ENCODE measurements at places on chromosomes 4 and X. TPM values are rescaled to one million over a fixed set of nuclear protein-coding genes. Genes with fewer than 3 reads are reported as not detected.
A peak's percentile ranks its signal among the peaks of the same experiment; 100 is the strongest.

The PCDH19 gene
- total RNA-seq: not detected

The FMR1NB gene
- not detected for total RNA-seq

The DGAT2L6 gene
- total RNA-seq: not detected

The PNCK gene
- total RNA-seq: not detected

The GC gene
- not detected for total RNA-seq

The KLF8 gene
- total RNA-seq: 1.4 TPM

The GLOD5 gene
- not detected for total RNA-seq

The TMPRSS11A gene
- not detected for total RNA-seq

DNA sequence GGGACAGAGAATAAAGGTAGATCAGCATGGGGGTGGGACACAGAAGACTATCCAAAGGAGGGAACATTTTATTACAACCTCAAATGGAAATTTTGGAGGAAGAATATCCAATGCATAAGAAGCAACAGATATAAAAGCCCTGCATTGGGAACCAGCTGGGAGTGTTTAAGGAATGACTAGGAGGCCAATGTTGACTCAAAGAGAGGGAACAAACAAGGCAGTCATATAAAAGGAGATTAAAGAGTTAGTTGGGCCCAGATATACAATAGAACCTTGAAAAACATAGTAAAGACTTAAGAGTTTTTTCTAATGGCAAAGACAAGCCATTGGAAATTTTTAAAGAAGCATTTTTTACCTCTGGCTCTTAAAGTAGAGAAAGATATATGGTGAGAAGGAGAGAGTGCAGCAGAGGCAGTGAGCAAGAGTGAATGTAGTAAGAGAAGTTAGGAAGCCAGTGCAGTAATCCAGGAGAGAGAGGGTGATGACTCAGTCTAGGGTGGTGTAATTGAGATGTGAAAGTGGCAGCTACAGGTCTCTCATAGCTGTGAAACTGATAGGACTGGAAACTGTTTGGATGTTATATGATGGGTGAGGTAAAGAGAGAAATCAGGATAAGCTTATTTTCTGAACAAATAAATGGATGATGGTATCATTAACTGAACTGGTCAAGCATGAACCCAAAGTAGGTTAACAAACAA lies 182.2 kb upstream of the ATOH1 start:
- no peak overlapping the region for H3K4me3 ChIP-seq
- H3K4me1 ChIP-seq: no peaks in the 10 kb centered on the region
- H3K36me3 ChIP-seq: no peaks in the 10 kb centered on the region

- H3K27me3 ChIP-seq: no peaks in the 10 kb centered on the region
- no peaks in the 10 kb centered on the region for H3K36me3 ChIP-seq
- no peak for DNase-seq
Measured at GRCh38 chrX:93985344-93986307, 311.6 kb downstream of the FAM133A start.

- H3K27me3 ChIP-seq: no peaks in the 10 kb centered on the region
- H3K4me1 ChIP-seq: no peaks in the 10 kb centered on the region
- no peak overlapping the region for H3K27ac ChIP-seq
- H3K36me3 ChIP-seq: no peaks in the 10 kb centered on the region
Measured at GRCh38 chr4:69859140-69859685, 732 bp downstream of the SULT1E1 start.

DNA sequence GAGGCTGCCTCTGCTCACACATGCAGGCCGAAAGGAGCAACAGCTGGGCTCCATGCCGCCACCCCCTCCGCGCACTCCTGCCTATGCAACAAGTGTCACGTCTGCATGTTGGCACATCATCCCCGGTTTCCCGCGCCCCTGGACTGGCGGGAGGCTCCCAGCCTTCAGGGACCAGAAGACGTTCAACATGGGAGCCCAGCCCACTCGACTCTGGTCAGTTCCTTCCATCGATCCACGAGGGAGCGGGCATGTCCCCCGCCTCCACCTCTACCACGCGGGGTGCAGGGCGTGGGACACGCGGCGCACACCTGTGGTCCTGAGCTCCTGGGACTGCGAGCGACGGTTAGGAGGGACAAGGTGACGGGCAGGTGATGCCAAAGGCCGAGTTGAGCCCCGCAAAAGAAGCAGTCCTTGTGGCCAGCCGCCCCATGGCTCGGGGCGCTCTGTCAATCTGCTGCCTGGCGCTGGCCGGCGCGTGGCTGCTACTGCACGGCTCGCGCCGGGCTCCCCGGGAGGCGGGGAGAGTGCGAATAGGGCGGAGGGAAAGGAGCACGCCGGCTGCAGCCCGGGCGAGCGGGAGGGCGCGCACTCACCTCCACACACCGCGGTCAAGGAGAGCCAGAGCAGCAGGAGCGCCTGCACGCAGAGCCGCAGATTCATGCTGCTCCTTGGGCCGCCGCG lies 645 bp downstream of the APLN start:
- no peaks in the 10 kb centered on the region for H3K36me3 ChIP-seq
- peaks cover 30% of the 10 kb centered on the region for H3K27me3 ChIP-seq
- peak; percentile 64 for DNase-seq
- H3K27ac ChIP-seq: no peak overlapping the region
- peaks cover 6% of the 10 kb centered on the region for H3K4me1 ChIP-seq

- no peaks in the 10 kb centered on the region for H3K36me3 ChIP-seq
- no peaks in the 10 kb centered on the region for H3K4me1 ChIP-seq
Measured at GRCh38 chrX:108464604-108465003, 25.0 kb downstream of the COL4A5 start.

GRCh38 chr4:145195167-145195952 lies 15.0 kb upstream of the OTUD4 start:
- H3K4me1 ChIP-seq: no peaks in the 10 kb centered on the region
- no peak overlapping the region for H3K27ac ChIP-seq
- no peak for DNase-seq
- no peak overlapping the region for H3K4me3 ChIP-seq
- no peaks in the 10 kb centered on the region for H3K36me3 ChIP-seq
- peaks cover 25% of the 10 kb centered on the region for H3K27me3 ChIP-seq

DNA sequence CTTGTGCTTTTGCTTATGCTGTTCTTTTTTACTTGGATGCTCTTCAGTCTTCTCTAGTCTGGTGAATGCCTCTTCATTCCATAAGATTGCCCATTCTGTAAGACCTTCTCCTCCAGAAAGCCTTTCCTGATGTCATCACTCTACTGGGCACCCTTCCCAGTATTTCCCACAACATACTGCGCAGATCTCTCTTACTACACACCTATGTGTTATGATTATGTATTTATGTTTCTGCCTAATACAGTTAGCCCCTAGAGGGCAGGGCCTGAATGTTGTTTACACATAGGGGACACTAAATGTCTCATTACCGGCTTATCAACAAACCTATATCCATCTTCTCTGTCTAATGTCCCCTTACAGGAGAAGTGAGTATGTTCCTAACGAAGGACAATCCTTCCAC lies 21.1 kb downstream of the AIFM1 start:
- no peak overlapping the region for H3K4me3 ChIP-seq
- H3K27ac ChIP-seq: no peak overlapping the region
- no peak for DNase-seq
- H3K36me3 ChIP-seq: peaks cover 30% of the 10 kb centered on the region

DNA sequence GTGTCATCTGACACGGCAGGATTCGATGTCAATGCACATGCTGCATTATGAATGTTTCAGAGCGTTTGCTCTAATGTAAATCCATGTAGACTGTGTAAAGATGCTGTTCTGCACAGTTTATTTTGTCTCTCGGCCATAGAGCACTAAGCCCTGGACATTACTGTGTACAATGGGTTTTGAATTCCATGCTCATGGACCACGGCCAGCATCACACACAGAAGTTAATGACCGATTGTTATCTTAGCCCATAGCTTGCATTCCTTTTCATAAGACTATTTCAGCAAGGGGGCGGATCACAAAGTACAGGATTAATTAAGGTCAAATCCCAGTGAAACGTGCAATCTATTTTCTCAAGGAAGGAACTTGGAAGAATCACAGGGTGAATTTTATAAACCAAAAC lies 286.1 kb upstream of the TENM3 start:
- no peak for DNase-seq
- H3K4me3 ChIP-seq: no peak overlapping the region
- H3K27ac ChIP-seq: no peak overlapping the region

Data from natural killer cell treated with Interleukin-12 subunit alpha and Interleukin-12 subunit beta and Interleukin-15 and Interleukin-18, amount 100 ng/mL, for 72 hours (primary cell).